Smooth muscle cell of bladder (primary cell): ENCODE measurements at places on chromosomes 11 and 22. TPM values are rescaled to one million over a fixed set of nuclear protein-coding genes. Genes with fewer than 3 reads are reported as not detected.

The CADM1 gene
- total RNA-seq: 1.9 and 2.1 TPM in 2 replicates

The APOBEC3G gene
- total RNA-seq: 11.6 and 15.1 TPM in 2 replicates

The TRIM49C gene
- total RNA-seq: not detected in 2 replicates

The OR51B5 gene
- total RNA-seq: 0.18 and 0.28 TPM in 2 replicates

The C11orf24 gene
- 19.3 and 24.4 TPM in 2 replicates for total RNA-seq

The CBX7 gene
- 3.4 and 6.6 TPM in 2 replicates for total RNA-seq

The ELF5 gene
- not detected in 2 replicates for total RNA-seq

The SPON1 gene
- 18.3 and 30.8 TPM in 2 replicates for total RNA-seq

The SPTBN2 gene
- total RNA-seq: 0.43 and 1.1 TPM in 2 replicates

The MAPK8IP1 gene
- 7.7 and 8.1 TPM in 2 replicates for total RNA-seq

The SERPIND1 gene
- total RNA-seq: 0.14 TPM in 1 of 2 replicates, not detected in the other

The DDIAS gene
- total RNA-seq: 0.28 and 0.65 TPM in 2 replicates

The MPZL2 gene
- under 0.01 TPM in 1 of 2 replicates, not detected in the other for total RNA-seq

The FAM180B gene
- total RNA-seq: 0.09 TPM in 1 of 2 replicates, not detected in the other

The TENM4 gene
- 5.0 and 16.4 TPM in 2 replicates for total RNA-seq

The INPP5J gene
- 0.09 and 0.14 TPM in 2 replicates for total RNA-seq

The SPDYC gene
- not detected in 2 replicates for total RNA-seq

The APOA5 gene
- total RNA-seq: not detected in 2 replicates

The NCR3LG1 gene
- 4.3 and 5.0 TPM in 2 replicates for total RNA-seq

The THY1 gene
- total RNA-seq: 154 and 200 TPM in 2 replicates

The TP53AIP1 gene
- not detected in 2 replicates for total RNA-seq

The CALCA gene
- total RNA-seq: not detected in 2 replicates

The CARD18 gene
- not detected in 2 replicates for total RNA-seq

The OR2D2 gene
- 0.14 and 0.18 TPM in 2 replicates for total RNA-seq
